ENCODE measurements at places on chromosomes 7 and 10.

- no peak for DNase-seq
Measured at GRCh38 chr7:24283897-24284698, at the start of gene NPY. Gene NPY (plus strand): TSS chr7:24284190. CDS start chr7:24285241, 1,051 bp downstream.

DNA sequence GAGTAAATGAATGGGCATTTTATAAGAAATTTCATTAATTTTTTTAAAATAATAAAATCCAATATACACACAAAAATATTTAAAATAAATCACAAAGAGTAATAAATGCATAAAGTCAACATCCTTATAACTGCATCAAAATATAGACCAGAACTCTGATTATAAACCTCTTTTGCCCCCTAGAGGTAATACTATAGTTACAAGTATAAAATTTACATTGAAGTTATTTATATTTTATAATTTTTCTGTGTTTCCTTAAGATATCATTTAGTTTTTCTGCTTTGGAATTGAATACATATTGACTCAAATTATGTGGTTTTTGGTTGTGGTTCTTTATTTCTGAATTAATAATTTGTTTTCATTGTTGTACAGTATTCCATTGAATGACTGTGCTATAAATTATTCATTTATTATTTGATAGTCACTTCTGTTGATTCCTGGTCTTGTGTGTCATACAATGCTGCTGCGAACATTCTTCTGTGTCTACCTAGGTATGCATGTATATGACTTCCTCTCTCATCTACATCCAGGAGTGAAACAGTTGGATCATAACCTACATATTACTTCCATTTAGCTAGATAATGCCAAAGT lies 673.6 kb downstream of the IPMK start:
- no peak for DNase-seq

- DNase-seq, result no peak
Measured at GRCh38 chr7:104416866-104417393, 88.5 kb downstream of the LHFPL3 start.

DNA sequence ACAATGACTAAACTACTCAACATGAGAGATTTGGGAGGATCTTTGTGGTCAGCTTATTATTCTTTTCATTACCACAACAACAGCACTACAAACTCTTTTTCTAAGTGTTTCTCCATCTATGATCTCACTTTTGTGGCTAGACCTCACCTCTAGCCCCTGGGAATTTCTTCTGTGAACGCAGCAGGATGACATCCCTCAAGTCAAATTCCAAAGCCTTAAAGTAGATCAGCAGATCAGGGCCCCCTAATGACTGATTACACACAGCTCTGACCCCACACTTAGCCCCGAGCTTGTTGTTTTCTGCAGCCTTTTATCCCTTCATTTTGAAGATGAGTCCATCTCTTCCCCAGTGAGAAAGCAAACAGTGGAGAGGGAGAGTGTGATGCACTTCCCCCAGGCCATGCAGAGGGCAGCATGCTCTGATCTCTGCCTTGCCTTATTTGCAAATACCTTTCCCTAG lies 27.3 kb downstream of the TFAM start:
- DNase-seq, result no peak

DNA sequence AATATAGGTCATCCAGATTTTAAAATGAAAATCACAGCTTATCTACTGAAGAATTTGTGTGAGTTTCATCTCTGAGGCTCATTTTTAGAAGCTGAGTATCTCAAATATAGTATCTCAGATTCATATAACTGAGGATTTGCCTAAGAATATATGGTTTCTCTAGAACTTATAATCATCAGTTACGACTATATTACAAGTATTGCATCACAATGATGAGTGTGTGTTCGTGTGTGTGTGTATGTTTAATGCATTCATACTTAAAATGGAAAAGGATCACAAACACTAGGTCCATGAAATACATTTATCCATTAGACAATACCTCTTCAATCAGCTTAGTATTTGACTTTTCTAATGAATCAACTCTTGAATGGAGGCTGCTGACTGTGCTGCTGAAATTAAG lies 21.3 kb downstream of the RUFY2 start:
- no peak for DNase-seq

DNA sequence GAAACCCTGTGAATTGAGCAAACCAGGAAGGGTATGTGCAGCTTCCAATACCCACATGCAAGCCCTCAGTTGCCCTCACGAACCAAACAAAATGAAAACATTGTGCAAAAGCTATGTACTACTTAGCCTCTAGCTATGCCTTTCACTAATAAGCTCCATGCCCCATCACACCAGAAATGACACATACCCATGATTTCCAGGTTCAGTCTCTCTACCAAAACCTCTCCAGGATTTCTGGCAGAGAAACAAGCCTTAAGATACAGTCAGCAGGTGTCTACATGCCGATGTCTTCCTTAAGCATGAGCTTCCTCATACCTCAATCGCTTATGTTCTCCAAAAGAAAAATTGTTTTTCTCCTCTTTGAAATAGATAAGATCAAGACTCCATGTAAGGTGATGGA lies 527.8 kb upstream of the AUTS2 start:
- no peak for DNase-seq

- no peak for DNase-seq
Measured at GRCh38 chr7:25771491-25771890, 380.5 kb upstream of the NFE2L3 start.

DNA sequence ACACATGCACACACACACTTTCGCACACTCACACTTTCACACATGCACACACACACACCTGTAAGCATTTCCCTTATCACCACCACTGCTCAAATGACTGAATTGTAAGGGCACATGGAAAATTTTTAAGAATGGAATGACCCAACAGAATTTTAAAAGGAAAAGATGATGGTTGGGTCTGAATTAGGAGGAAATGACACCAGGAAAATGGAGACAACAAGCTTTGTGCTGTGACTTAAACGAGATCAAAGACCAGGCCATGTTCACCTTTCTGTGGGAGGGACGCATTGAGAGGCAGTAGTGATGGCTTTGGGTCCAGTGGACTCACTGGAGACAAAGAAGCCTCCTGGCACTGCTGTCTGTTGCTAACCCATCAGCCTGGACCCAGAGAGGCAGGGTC lies 16.7 kb upstream of the C10orf71 start:
- DNase-seq, result no peak

DNA sequence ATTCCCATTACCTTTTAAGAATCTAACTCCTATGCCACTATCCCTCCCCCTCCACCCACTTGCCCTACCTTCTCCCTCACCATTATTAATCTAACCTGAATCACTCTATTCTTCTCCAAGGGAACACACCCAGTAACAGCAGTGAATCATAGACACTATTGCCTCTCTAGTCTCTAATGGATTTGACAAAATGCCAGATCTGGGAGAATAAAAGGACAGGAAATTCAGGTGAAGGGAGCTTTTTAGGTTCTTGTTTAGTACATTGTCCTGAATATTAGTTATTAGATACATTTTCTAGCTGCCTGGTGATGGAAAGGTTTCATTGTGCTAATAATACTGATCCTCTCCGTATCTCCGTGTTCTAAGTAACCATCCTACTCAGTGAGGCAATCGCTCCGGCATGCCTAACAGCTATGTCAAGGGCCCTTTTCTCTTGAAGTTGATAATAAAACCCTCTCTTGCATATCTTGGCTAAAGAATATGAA lies 4.1 kb upstream of the SFR1 start:
- no peak for DNase-seq

DNA sequence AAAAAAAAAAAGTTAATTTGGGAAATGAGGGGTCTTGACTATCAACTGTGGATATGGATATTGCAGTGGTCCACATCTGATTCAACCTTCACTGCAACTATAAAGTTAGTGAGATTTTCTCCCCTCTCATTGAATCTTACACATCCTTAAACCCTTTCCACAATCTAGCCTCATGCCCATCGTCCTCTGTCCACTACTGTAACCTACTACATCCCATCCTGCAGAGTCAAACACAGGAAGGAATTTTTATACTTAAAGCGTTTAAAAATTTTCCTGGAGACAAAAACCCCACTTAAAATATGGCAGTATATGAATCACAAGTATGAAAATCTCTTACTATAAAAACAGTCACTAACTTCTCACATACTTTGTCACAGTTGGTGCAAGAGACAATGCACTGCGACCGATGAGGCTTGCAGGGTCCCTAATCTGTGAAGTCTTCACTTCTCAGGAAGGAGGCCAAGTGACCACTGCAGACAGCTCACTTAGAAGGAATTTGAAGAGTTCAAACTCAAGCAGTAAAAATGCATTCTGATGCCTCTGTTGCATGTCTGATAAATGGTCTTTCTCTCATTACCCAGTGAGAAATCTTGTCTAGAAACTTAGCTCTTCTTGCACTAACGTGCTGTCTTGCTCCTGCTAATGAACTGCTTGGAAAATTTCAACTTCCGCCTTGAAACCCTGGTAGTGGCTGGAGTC lies 50.3 kb upstream of the ST8SIA6 start:
- DNase-seq, result no peak

- no peak for DNase-seq
Measured at GRCh38 chr7:129889133-129889844, 63.5 kb downstream of the UBE2H start.

GRCh38 chr7:69780379-69780778 lies 182.1 kb downstream of the AUTS2 start:
- DNase-seq, result no peak

DNA sequence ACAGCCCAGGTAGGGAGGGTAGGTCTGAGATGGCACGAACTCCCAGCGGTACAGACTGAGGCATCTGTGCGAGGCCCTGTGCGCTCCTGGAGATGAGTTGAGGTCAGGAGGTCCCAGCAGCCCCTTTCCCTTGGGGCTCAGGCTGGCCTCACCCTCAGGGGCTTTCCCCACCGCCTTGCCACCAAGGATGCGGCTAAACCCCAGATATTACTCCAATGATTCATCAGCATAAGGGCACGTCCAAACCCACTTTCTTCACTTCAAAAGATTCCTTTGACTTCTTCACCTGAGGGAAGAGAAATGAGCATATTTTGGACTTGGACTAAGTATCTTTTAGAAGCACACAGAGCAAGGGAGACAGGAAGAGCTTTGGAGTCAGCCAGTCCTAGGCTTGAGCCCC lies 20.3 kb downstream of the UROS start:
- no peak for DNase-seq

DNA sequence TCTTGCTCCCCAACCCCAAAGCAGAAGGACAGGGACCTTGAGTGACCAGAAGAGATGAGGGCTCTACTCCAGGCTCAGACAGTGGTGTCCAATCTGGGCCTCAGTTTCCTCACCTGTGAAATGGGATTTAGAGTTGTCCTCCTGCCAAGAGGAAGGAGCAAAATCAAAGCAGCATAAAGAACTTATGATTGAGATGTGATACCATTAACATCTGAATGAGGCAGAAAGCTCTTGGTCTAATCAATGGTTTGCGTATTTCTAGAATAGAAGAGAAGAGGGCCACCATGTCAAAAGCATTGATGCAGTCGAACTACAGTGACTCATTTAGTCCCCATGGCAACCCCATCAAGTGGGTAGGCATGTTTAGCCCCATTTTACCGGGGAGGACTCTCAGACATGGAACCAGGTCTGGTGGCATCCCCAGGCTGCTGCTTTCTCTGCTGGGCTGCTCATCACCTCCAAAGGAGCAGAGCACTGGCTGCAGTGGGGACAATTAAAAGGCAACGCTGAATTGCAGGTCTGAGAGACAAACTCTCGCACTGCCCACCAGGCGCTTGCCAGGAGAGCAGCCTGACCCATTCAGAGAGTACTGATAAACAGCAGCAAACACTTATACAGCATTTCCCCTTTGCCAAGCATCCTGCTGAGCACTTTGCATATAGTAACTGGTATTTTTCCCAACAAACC lies 175.9 kb downstream of the NEURL1 start:
- DNase-seq, result no peak

DNA sequence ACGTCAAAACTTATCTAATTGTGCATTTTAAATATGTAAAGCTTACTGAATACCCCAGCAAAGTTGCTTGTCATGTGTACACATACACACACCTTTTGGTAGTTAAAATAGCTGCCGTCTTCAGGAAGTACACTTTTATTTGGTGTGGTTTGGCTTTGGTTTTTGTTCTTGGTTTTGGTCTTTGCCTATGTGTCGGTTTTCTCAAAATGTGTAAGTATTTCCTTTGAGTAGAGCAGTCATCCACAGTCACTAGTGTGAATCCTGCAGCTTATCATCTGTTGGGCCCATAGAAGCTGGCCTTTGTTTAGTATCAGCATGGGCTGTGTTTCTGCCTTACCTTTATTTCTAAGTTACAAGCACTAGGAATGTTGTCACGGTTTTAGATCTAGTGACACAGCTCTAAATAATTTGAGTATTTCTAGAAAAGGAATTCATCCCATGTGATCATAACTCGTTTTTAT lies 35.3 kb downstream of the NET1 start:
- peak; percentile 91 for DNase-seq

DNA sequence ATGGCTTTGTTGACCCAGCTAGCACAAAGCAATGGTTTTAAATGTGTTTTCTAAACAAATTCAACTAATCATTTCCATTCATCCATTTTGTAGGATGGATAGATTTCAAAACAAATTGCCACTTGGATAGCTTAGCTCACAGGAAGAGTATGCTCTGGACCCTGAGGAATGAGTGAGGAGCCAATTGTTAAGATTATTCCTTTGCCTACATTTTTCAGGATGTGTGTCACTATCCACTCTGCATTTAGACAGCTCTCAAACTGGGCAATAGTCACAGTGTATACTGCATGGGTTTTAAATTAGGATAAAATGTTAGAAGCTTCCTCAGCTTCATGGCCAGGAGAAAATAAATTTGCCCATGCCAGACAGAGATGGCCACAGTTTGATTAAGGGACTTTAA lies 605.6 kb upstream of the TEX47 start:
- no peak for DNase-seq

- no peak for DNase-seq
Measured at GRCh38 chr7:22997871-22998518, 15.9 kb downstream of the HYCC1 start.

- DNase-seq, result no peak
Measured at GRCh38 chr10:91653219-91653870, 20.5 kb upstream of the PPP1R3C start.

- DNase-seq, result no peak
Measured at GRCh38 chr10:72334196-72334824, 20.4 kb downstream of the DNAJB12 start.

DNA sequence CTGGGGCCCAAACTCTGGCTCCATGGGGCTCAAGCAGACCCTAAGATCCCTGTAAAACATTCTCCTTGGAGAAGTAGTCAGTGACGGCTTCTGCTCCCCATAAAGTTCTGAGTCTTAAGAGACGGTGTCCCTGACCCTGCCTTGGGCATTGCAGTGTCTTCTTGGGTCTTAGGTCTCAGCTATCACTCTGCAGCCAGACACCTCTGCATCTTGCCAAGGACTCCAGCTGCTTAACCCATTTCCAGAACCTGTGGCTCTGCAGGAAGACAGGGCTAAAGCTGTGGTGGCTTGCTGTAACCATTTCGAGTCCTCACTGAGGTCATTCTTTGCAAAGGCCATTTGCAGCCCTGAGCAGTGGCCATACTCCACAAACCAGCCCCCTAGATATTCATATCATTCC lies 337.1 kb upstream of the ZMIZ1 start:
- no peak for DNase-seq

DNA sequence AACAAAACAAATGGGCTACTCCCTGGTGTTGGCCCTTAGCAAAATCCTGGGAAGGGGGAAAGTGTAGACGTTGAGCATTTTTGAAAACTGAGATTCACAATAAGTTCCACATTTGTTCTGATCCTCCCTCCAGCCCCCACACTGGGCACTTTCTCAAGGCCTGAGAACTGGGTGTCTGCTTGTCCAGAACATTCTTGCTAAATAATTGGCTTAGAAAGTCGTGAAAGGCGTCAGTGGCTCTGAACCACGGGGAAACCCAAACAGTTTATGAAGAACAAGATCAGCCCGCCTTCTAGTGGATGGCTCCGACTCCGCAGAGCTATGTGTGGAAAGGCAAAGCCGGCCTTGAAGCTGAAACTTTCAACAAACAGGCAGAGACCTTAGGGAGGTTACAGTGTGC lies 370.1 kb downstream of the PRPF18 start:
- no peak for DNase-seq

- DNase-seq, result no peak
Measured at GRCh38 chr7:106848851-106849442, 16.1 kb upstream of the PIK3CG start.

Data from activated CD4-positive, alpha-beta T cell treated with anti-CD3 and anti-CD28 coated beads, Interleukin-2, amount 50 U/mL, for 16 hours (primary cell).